ENCODE measurements at places on chromosomes 2 and 18. TPM values are rescaled to one million over a fixed set of nuclear protein-coding genes. Genes with fewer than 3 reads are reported as not detected.

BAZ2B gene
- total RNA-seq = 42.1 TPM

DNA sequence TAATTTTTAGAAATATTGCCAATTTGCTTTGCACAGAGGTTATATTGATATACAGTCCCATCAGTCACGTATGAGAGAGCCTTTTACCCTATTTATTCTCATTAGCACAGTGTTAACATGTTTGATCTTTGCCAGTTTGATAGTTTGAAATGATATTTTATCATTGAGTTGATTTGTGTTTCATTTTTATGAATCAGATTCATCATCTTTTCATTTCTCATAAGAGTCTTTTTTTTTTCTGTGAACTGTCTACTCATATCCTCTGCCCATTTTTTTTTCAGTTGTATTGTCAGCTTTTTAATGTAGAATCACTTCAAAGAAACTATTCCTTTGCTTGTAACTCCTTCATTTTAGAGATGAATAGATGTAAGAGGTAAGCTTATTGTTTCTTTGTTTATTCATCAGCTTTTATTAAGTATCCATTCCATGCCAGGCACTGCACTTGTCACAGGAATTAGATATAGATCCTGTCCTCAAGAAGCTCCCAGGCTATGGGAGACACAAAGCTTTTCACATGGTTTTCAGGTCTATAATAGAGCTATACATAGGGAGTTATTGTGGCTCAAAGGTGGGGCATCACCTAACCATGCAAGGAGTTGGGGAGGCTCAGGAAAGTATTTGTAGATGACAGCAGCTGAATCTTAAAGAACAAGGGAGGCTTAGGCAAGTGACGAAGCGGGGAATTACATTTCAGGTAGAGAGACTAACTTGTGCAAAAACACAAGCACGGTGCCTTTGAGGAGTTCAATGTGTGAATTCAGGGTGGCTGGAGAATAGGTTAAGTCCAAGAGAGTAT, 42.1 kb downstream of the CD28 start:
- H3K27me3 ChIP-seq = no peaks in the 10 kb centered on the region
- no peak overlapping the region for H3K27ac ChIP-seq
- H3K4me1 ChIP-seq = peaks cover 4% of the 10 kb centered on the region
- no peaks in the 10 kb centered on the region for H3K36me3 ChIP-seq
- DNase-seq = no peak

B4GALT6 gene
- 3.9 TPM for total RNA-seq

DNA sequence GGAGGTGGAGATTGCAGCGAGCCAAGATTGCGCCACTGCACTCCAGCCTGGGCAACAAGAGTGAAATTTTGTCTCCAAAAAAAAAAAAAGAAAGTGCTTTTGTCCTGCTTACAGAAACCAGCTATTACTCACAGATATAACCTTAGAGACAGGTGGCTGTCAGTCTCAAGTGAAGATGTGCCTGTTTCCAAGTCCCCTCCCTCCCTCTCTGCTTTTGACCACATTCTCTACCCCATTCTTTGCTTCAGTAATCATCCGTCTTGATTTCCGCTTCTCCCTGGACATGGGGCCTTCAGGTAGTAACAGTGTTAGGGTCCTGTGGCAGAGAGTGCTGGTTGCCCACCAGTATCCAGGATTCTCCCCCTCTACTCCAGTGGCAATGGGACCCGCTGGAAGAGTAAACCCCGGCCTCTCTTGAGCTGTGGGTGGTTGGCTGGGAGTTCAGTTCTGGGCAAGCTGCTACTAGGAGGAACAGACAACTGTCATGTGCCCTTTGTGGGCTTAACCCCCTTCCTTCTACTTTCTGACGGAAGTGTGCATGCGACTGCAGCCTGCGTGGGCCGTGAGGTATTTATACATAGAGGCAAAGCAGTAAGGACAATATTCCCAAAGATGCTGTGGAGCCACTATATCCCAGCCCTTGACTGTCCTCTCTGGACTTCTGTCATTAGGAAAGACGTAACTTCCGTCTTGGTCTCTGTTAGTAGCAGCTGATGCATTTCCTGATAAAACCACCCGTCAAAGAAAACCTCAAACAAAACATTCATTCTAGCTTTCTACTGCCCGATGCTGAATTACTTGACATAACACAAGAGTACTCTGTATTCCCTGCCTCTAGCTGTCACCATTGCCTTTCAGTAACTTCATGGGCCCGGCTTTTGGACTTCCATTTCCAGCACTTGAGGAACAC, 17.8 kb downstream of the PDCL3 start:
- no peak for DNase-seq
- no peaks in the 10 kb centered on the region for H3K4me1 ChIP-seq
- H3K27me3 ChIP-seq = no peaks in the 10 kb centered on the region

FAP gene
- total RNA-seq = 71.0 TPM

- no peak overlapping the region for H3K27ac ChIP-seq
- no peaks in the 10 kb centered on the region for H3K27me3 ChIP-seq
- no peak overlapping the region for H3K4me3 ChIP-seq
- DNase-seq = peak; percentile 46
- no peaks in the 10 kb centered on the region for H3K36me3 ChIP-seq
- peaks cover 19% of the 10 kb centered on the region for H3K4me1 ChIP-seq
Measured at GRCh38 chr18:79576686-79577351, 102.8 kb upstream of the CTDP1 start.

SAP130 gene
- 6.1 TPM for total RNA-seq

NABP1 gene
- 141 TPM for total RNA-seq

GRCh38 chr2:226799976-226800940, 638 bp upstream of the IRS1 start:
- peak overlapping the region; percentile 78 for H3K4me3 ChIP-seq
- peaks cover 2% of the 10 kb centered on the region for H3K4me1 ChIP-seq
- peaks cover 30% of the 10 kb centered on the region for H3K36me3 ChIP-seq
- peak overlapping the region; percentile 83 for H3K27ac ChIP-seq
- peak; percentile 23 for DNase-seq

GRCh38 chr2:10009271-10009810, 34.0 kb upstream of the KLF11 start:
- H3K27me3 ChIP-seq = no peaks in the 10 kb centered on the region
- DNase-seq = no peak
- no peaks in the 10 kb centered on the region for H3K36me3 ChIP-seq
- H3K4me3 ChIP-seq = no peak overlapping the region
- H3K27ac ChIP-seq = no peak overlapping the region
- peaks cover 28% of the 10 kb centered on the region for H3K4me1 ChIP-seq

PLA2R1 gene
- 0.28 TPM for total RNA-seq

GRCh38 chr18:50218432-50219197, 23.7 kb upstream of the MYO5B start:
- DNase-seq = peak; percentile 14
- H3K4me1 ChIP-seq = no peaks in the 10 kb centered on the region
- H3K36me3 ChIP-seq = no peaks in the 10 kb centered on the region
- no peak overlapping the region for H3K27ac ChIP-seq
- 0 out of 2 replicates have a peak, but pooled peaks cover 2% of the 10 kb centered on the region for H3K27me3 ChIP-seq

GRCh38 chr18:49584394-49584793, 22.5 kb downstream of the LIPG start:
- no peak for DNase-seq
- H3K4me3 ChIP-seq = no peak overlapping the region
- peaks cover 37% of the 10 kb centered on the region for H3K27me3 ChIP-seq
- no peaks in the 10 kb centered on the region for H3K4me1 ChIP-seq

DNA sequence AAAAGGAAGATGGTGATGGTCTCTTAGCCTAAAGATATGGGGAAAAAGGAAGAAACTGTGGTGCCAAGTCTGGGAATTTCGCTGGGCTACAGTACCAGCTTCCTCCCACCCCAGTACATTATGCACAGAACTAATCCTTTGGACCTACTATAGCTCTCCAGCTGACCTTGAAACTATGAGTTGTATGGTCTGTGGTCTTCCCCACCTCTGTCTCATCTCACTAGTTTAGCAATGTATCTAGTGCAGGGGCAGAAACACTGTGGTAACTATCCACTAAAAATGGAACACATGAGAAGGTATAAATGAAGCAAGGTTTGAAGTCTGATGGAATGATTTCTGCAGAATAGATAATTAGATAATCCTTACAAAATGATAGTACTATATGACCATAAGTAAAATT, 190.4 kb upstream of the CCDC150 start:
- H3K4me1 ChIP-seq = no peaks in the 10 kb centered on the region
- H3K27ac ChIP-seq = no peak overlapping the region
- no peaks in the 10 kb centered on the region for H3K36me3 ChIP-seq
- H3K27me3 ChIP-seq = no peaks in the 10 kb centered on the region
- H3K4me3 ChIP-seq = no peak overlapping the region

DNA sequence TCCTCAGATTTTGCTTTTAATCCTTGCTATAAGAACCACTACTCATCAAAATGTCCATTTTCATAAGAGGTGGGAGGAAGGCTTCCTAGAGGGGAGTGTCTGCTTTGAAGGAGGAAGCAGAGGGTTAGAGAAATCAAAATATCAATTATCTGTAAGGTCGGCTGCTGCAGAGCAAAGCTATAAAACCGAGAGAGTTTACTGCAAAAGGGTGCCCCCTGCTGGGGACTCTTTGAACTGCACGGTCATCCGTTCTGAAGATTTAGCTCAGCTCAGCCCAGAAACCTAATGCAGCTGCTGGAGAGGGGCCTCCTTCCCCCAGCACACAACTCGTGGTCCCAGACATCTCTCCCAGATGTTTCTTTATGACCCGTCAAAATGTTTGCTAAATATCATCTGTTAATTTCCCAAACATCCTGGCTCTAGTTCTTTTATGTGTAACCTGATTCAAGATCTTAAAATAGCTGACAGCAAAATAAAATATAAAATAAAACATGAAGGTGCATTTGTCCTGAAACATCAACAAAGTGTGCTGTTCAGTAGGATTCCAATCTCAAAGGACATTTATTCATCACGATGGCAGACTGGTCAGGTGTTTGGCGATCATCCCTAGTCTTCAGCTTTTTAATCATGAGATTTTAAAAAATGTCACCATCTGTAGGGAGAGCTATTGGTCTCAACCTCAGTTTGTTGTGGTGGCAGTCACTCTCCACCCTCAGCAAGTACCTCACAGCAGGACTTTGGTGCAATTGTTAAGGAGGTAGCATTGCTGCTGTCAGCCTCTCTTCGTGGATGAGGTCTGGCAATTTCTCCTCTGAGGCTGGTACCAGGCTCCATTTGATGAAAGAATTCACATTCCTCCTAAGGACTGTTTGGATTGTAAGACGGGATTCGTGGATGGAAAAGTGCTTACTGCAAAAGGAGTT, 185.9 kb downstream of the MTX2 start:
- H3K36me3 ChIP-seq = no peaks in the 10 kb centered on the region
- H3K4me1 ChIP-seq = no peaks in the 10 kb centered on the region
- H3K4me3 ChIP-seq = no peak overlapping the region

- H3K36me3 ChIP-seq = no peaks in the 10 kb centered on the region
- H3K27ac ChIP-seq = peak overlapping the region; percentile 76
- no peaks in the 10 kb centered on the region for H3K27me3 ChIP-seq
- peak overlapping the region; percentile 42 for H3K4me3 ChIP-seq
- peaks cover 11% of the 10 kb centered on the region for H3K4me1 ChIP-seq
Measured at GRCh38 chr2:201909961-201910361, 103.6 kb downstream of the CDK15 start.

DNA sequence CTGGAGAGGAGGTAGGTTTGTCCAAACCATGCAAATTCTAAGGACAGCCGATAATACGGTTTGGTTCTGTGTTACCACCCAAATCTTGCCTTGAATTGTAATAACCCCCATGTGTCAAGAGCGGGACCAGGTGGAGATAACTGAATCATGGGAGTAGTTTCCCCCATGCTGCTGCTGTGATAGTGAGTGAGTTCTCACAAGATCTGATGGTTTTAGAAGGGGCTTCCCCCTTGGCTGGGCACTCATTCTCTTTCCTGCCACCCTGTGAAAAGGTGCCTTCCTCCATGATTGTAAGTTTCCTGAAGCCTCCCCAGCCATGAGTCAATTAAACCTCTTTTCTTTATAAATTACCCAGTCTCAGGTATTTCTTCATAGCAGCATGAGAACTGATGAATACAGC, 295.2 kb downstream of the NBAS start:
- no peak overlapping the region for H3K27ac ChIP-seq
- no peak overlapping the region for H3K4me3 ChIP-seq
- no peaks in the 10 kb centered on the region for H3K27me3 ChIP-seq
- 0 out of 2 replicates have a peak, but pooled peaks cover 2% of the 10 kb centered on the region for H3K36me3 ChIP-seq

DNA sequence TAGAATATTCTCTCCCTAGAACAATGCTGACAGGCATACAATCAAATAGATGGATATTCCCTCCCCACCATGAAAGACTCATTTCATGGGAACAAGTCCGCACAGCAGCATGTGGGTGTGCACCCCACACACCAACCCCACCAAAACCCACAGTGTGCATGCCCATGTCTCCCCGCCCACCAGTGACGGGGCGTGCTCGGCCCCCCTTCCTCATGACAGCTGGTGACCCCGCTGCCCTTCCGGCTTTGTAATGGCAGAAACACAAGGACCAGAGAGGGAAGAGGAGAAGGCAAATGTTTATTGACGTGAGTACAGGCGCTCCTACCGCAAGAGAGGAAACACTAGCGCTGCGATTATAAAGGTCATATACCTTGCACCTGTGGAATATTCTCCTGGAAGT, 30.8 kb upstream of the ODC1 start:
- H3K27ac ChIP-seq = no peak overlapping the region
- peaks cover 44% of the 10 kb centered on the region for H3K27me3 ChIP-seq
- no peaks in the 10 kb centered on the region for H3K4me1 ChIP-seq
- DNase-seq = no peak
- no peak overlapping the region for H3K4me3 ChIP-seq

GRCh38 chr2:78979380-78980151, 45.9 kb upstream of the REG3G start:
- no peaks in the 10 kb centered on the region for H3K27me3 ChIP-seq
- H3K27ac ChIP-seq = no peak overlapping the region
- H3K36me3 ChIP-seq = no peaks in the 10 kb centered on the region
- no peak overlapping the region for H3K4me3 ChIP-seq
- no peak for DNase-seq

GRCh38 chr2:238891457-238892203, 43.7 kb downstream of the TWIST2 start:
- no peak for DNase-seq
- no peaks in the 10 kb centered on the region for H3K27me3 ChIP-seq
- H3K4me1 ChIP-seq = peaks cover 19% of the 10 kb centered on the region
- peaks cover 26% of the 10 kb centered on the region for H3K36me3 ChIP-seq
- no peak overlapping the region for H3K27ac ChIP-seq

DNA sequence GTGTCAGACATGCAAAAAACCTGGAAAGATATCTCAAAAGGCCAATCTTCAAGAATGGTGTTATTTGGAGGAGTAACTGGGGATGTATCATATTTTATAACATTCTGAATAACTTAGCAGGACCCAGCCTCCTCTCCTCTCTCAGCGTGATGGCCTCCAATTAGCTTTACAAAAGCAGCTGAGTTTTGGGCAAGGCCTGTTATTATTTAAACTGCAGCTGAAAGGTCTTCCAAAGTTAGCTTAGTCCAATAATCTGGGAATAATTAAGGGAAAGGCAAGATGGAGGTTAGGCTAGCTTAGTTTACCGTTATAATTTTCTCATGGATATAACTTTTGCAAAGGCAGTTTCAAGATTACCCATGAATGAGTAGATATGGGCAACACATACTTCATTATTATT, 32.8 kb upstream of the MPPE1 start:
- H3K4me1 ChIP-seq = peaks cover 2% of the 10 kb centered on the region
- H3K27ac ChIP-seq = no peak overlapping the region
- no peaks in the 10 kb centered on the region for H3K27me3 ChIP-seq

- no peak overlapping the region for H3K27ac ChIP-seq
- DNase-seq = no peak
- H3K36me3 ChIP-seq = peaks cover 44% of the 10 kb centered on the region
- no peaks in the 10 kb centered on the region for H3K27me3 ChIP-seq
- H3K4me3 ChIP-seq = no peak overlapping the region
Measured at GRCh38 chr2:239161711-239162140, 239.1 kb downstream of the HDAC4 start.

Data from IMR-90 (cell line).